ENCODE measurements at places on chromosomes 7 and 10.

GRCh38 chr7:151796871-151797537 lies 79.9 kb downstream of the PRKAG2 start:
- DNase-seq, result no peak

- no peak for DNase-seq
Observed at GRCh38 chr7:114217026-114217806, 197.4 kb upstream of the FOXP2 start.

DNA sequence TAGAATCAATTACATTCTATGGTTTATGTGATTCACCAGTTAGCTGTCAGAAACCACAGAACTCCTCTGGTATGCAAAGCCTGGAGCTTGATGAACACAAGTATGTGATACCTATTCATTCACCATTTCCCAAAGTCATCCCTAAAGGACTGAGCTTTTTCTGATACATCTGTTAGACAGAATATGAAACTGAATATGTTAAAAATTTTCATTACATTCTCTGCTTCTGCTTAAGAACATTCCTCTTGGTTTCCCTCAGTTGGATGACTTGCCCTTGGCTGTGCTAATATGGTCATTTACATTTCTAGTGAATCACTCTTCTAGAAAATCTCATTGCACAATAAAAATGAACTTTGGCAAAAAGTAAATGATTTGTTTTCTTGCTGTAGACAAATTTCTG lies 10.8 kb upstream of the PON1 start:
- DNase-seq, result no peak

DNA sequence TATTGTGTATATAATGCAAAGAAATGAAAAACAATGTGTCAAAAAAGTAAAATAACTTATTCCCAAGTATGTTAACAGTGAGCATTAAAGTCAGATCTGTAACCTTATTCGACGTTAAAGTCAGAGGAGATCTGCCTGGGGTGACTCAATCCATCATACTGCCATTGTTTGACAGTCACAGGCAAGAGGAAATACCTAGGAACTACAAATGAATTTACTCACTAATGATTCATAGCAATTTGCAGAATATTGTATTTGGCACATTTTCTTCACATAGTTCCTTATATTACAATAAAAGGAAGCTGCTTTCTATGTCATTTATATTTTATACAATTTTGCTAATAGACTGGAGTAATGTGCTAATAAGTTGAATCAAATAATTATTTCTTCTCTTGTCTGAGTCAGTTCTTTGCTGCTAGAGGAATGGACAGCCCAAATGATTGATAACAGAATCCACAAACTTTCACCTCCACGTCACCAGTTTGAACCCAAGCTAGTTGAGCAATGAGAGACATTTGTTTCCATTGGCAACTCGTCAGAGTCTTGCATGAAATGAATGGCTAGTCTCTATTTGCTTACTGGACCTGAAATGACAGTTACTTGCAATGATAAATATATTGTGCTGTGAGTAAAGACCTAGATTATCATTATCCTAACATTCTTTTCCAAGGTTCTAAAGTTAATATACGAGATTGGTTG lies 48.5 kb upstream of the TMEM106B start:
- DNase-seq, result no peak

GRCh38 chr10:11017570-11018431 lies at the start of gene CELF2:
CELF2 (plus strand) TSS chr10:11017872; CDS start chr10:11018090, 218 bp downstream.
- peak; percentile 40 for DNase-seq
